ENCODE measurements at places on chromosomes 5 and 9. TPM values are rescaled to one million over a fixed set of nuclear protein-coding genes. Genes with fewer than 3 reads are reported as not detected.

GRCh38 chr5:143892271-143892670, 80.3 kb downstream of the HMHB1 start:
- no peaks in the 10 kb centered on the region for H3K4me1 ChIP-seq
- no peaks in the 10 kb centered on the region for H3K36me3 ChIP-seq
- no peaks in the 10 kb centered on the region for H3K27me3 ChIP-seq
- H3K27ac ChIP-seq = no peak overlapping the region

- no peak for DNase-seq
- H3K27ac ChIP-seq = no peak overlapping the region
- H3K36me3 ChIP-seq = no peaks in the 10 kb centered on the region
- no peak overlapping the region for H3K4me3 ChIP-seq
Measured at GRCh38 chr9:124190761-124191160, 67.0 kb upstream of the NEK6 start.

DNA sequence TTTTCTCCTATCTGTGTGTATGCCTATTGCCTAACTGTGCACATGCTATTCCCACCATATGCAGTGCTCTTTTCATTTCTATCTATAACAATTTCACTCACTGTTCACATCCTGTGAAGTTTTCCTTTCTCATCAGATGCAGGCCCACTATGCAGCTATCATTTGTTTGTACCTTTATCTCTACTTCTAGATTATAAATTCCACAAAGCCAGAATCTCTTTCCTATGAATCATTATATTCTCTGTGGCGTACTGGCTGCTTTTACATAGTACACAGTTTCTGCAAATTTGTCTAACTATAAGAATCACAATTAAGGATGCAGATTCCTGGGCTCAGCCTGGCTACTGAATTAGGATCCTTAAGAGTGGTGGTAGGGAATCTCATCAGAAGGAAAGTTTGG, 600.8 kb upstream of the ARRDC3 start:
- H3K36me3 ChIP-seq = no peaks in the 10 kb centered on the region
- H3K4me1 ChIP-seq = no peaks in the 10 kb centered on the region
- H3K4me3 ChIP-seq = no peak overlapping the region
- no peak overlapping the region for H3K27ac ChIP-seq
- H3K27me3 ChIP-seq = no peaks in the 10 kb centered on the region

GRCh38 chr5:41252036-41252435, 38.7 kb upstream of the C6 start:
- no peaks in the 10 kb centered on the region for H3K4me1 ChIP-seq
- no peak overlapping the region for H3K27ac ChIP-seq
- no peaks in the 10 kb centered on the region for H3K36me3 ChIP-seq
- H3K27me3 ChIP-seq = no peaks in the 10 kb centered on the region
- DNase-seq = no peak

DNA sequence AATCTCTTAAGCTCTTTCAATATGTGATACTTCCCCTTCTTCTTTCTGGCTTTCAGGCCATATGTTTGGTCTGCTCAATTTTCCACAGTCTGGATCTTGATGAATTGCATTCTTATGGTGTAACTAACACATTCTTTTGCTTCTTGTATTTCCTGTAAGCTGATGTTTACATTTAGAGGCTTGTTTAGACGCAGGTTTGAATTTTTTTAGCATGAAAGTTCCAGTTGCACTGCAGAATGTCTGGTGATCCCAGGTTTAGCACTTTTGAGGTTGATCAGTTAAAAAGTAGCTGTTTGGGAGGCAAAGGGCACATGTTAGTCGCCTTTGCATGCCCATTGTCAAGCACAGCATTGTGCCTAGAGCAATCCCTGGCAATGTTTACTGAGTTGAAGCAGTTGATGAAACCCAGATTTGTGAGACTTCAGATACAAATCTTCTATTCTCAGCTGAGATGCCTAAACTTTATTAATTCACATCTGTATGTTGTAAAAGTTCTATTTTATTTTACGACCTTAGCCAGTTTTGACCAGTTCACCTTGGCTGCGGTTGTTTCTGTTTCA, 59.6 kb upstream of the SPATA31C2 start:
- DNase-seq = no peak
- H3K4me1 ChIP-seq = no peaks in the 10 kb centered on the region
- H3K4me3 ChIP-seq = no peak overlapping the region
- H3K27ac ChIP-seq = no peak overlapping the region

The AJM1 gene
- total RNA-seq = 2.9 TPM

DNA sequence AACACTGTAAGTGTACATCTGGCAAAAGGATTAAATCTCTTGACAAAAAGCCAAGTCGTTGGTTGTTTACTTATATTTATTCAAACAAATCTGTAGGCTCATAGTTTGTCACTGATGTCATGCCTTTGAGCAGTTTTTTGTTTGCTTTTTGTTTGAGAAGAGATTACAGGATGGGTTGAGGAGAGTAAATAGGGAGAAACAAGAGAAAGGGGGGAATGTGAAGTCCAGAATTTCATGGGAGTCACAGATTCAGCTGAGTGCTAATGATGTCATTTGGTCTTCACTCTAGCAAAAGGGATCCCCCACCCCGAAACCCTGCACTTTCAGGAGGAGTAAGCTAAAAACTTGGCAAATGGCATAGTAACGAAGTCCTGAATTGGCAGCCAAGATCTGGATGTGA, 337.4 kb downstream of the GLIS3 start:
- no peak overlapping the region for H3K27ac ChIP-seq
- H3K36me3 ChIP-seq = no peaks in the 10 kb centered on the region
- no peak for DNase-seq
- no peak overlapping the region for H3K4me3 ChIP-seq
- no peaks in the 10 kb centered on the region for H3K27me3 ChIP-seq

The LRRC26 gene
- not detected for total RNA-seq

The CTXN3 gene
- total RNA-seq = not detected

DNA sequence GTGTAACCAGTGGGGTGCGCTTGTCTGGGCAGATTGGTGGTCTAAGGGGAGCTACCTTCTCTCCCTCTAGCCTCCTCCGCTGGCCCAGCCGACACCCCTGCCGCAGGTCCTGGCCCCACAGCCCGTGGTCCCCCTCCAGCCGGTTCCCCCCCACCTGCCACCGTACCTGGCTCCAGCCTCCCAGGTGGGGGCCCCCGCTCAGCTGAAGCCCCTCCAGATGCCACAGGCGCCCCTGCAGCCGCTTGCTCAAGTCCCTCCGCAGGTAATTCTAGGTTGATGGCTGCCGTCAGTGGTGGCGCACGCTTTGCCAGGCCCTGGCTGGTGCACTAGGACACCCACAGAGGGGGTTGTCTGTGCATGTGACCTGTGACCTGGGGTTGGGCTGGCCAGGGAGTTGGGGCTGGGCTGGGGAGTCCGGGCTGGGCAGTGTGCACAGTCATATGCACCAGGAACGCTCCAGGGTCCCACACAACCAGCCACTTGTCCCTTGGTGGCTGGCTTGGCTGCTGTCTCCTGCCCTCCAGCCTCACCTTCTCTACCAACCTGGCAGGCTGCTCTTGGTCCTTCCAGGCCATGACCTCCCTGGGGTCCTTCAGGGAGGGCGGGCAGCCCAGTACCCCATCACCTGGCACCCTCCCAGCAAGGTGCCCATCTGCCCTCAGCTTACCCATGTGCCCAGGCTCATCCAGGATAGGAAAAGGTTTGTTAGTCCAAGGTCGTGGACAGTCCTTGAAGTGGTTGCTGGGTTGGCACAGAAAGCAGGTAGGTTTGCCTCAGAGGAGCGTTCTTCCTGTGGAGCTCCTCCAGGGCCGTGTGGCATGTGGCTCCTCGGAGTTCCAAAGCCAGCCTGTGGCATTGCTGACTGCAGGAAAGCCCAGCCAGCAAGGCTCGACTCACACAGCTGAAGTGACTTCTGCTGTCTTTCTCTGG, 73.2 kb downstream of the WNK2 start:
- no peak overlapping the region for H3K4me3 ChIP-seq
- no peak for DNase-seq
- H3K27me3 ChIP-seq = no peaks in the 10 kb centered on the region
- no peaks in the 10 kb centered on the region for H3K4me1 ChIP-seq
- H3K27ac ChIP-seq = no peak overlapping the region

The GGTA1 gene
- not detected for total RNA-seq

GRCh38 chr5:13250464-13251291, 693.8 kb downstream of the DNAH5 start:
- no peaks in the 10 kb centered on the region for H3K4me1 ChIP-seq
- H3K27me3 ChIP-seq = no peaks in the 10 kb centered on the region
- H3K36me3 ChIP-seq = no peaks in the 10 kb centered on the region
- no peak overlapping the region for H3K4me3 ChIP-seq
- no peak overlapping the region for H3K27ac ChIP-seq

The NOXA1 gene
- total RNA-seq = 8.4 TPM

DNA sequence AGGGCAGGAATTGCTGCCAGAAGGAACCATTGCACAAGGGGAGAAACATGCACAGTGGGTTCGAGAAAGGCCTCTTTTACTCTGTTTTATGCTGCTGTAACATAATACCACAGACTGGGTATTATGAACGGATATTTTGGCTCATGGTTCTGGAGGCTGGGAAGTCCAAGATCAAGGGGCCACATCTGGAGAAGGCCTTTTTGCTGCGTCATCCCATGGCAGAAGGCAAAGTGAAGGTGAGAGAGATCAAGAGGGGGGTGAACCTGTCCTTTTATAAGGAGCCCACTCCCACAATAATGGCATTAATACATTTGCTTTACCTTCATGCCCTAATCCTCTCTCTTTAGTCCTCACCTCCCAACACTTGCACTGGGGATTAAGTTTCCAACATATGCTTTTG, 136.9 kb upstream of the ALDH1B1 start:
- H3K4me3 ChIP-seq = no peak overlapping the region
- DNase-seq = no peak
- no peak overlapping the region for H3K27ac ChIP-seq
- H3K27me3 ChIP-seq = no peaks in the 10 kb centered on the region

DNA sequence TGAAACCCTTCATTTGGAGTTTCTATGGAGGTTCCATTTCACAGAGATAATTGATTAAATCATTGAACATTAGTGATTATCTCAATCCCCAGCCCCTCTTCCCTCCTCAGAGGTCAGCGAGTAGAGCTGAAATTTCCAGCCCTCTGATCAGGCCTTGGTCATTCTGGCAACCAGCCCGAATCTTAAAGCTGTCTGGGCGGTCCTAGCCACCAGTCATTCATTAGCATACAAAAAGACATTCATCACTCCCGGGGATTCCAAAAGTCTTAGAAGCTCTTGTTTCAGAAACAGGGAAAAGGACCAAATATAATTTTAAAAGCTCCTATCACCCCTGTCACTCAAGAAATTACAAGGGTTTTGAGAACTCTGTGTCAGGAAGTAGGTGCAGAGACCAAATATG, 41.3 kb downstream of the ZNF474 start:
- no peaks in the 10 kb centered on the region for H3K27me3 ChIP-seq
- H3K36me3 ChIP-seq = no peaks in the 10 kb centered on the region
- no peak for DNase-seq
- H3K27ac ChIP-seq = no peak overlapping the region

GRCh38 chr5:120014535-120014934, 385.2 kb downstream of the FAM170A start:
- DNase-seq = no peak
- H3K4me1 ChIP-seq = no peaks in the 10 kb centered on the region
- H3K36me3 ChIP-seq = no peaks in the 10 kb centered on the region
- H3K27me3 ChIP-seq = no peaks in the 10 kb centered on the region

- H3K36me3 ChIP-seq = no peaks in the 10 kb centered on the region
- no peak overlapping the region for H3K27ac ChIP-seq
Measured at GRCh38 chr9:126833710-126834345, 26.6 kb upstream of the ZBTB34 start.

The RGP1 gene
- total RNA-seq = 44.3 TPM

DNA sequence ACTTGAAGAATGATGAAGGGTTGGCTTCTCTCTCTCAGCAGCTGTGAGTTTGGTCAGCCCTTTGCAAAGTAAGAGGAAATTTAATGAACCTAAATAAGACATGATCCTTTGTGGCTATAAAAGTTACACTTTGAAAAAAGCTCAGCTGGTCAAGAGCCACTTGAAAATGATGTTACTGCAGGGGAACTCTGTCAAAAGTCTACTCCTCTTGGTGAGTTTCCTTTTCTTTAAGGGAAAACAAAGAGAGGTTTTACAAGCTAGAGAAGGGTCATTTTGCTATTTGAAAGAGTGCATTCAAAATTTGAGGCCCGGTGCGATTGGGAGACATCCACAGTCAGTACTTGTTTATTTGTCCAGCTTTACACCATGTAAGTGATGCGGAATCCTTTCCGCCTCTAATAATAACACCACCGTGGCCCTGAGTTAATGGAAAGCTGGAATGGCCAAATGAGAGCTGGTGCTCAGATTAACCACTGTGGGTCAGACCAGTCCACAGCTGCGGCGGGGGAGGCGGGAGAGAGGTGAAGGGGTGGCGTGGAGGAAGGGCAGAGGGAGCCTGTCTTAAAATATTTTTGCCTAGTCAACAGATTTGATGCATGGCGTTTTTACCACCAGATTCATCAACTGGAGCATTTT, 404.0 kb downstream of the TLE4 start:
- no peaks in the 10 kb centered on the region for H3K36me3 ChIP-seq
- no peak overlapping the region for H3K27ac ChIP-seq
- no peak for DNase-seq
- no peaks in the 10 kb centered on the region for H3K27me3 ChIP-seq
- no peaks in the 10 kb centered on the region for H3K4me1 ChIP-seq

The RLN1 gene
- 2.0 TPM for total RNA-seq

The CAMK4 gene
- total RNA-seq = 5.2 TPM

DNA sequence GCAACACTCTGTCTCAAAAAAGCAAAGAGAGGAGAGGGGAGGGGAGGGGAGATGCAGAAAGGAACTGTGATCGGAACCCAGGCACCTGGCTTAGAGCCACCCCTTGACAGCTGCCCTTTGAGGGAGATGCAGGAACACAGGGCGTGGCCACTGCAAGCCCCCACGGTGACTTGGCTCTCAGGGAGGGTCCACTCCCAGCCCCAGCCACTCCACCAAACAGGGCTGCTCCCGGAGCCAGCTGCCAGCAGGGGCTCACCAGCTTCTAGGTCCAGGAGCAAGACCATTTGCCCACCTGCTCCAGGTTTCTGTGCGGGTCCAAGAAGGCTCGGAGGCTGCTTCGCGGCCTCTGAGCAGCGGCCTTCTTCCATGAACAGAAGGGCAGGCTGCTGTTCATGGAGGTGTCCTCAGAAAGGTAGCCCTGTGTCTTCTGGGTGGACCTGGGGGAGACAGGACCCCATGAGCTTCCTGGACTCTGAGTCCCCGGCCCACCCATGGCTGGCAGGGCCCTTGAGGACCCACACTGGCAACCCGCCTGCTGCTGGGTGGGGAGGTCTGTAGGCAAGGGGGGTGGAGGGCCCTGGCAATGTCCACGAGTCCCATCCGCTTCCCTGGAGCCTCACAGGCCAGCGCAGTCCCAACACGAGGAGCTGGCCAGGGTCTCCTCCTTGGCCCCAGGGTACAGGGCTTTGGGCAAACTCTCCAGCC, 7.9 kb downstream of the C9orf50 start:
- H3K4me1 ChIP-seq = peaks cover 14% of the 10 kb centered on the region
- peaks cover 13% of the 10 kb centered on the region for H3K27me3 ChIP-seq
- H3K4me3 ChIP-seq = no peak overlapping the region
- no peaks in the 10 kb centered on the region for H3K36me3 ChIP-seq

- DNase-seq = no peak
- no peaks in the 10 kb centered on the region for H3K27me3 ChIP-seq
- H3K36me3 ChIP-seq = no peaks in the 10 kb centered on the region
- no peaks in the 10 kb centered on the region for H3K4me1 ChIP-seq
- H3K4me3 ChIP-seq = no peak overlapping the region
Measured at GRCh38 chr5:156208271-156208670, 118.7 kb upstream of the SGCD start.

All from B cell (primary cell).